ENCODE measurements at places on chromosomes 2 and 18.

DNA sequence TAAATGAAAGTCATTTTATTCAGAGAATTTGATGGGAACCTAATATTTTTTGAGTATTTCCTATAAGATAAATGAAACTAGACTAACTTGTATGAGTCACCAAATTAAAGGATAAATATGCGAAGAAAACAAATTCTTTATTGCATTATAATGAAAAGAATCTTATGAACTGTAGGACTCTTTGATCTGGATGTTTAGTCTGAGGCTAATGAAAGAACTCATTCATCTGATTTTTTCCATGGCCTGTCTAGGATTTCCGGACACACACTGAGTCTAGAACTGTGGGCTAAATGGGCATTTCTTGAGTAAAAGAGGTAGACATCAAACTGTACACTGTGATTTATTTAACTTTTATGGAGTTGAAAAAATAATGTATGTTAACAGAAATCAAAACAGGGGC lies 43.0 kb downstream of the ZNF519 start:
- no peak for DNase-seq

- no peak for DNase-seq
These were observed 4.2 kb downstream of the FOXI3 start for GRCh38 chr2:88448248-88448647.

DNA sequence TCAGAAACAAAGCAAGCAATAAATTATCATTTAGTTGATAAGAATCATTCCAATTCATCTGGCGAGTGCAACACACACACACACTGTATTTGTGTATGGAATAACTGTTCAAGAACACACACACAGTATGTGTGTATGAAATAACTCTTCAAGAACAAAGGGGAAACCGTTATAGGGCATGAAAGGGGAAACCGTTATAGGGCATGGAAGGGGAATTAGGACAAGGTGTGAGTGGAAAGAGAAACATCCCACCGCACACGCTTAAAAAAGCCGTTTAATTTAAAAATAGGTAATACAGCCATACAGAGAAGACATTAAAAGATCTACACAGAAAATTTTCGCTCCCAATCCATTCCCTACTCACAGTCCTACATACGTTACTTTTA lies 607 bp upstream of the TSN start:
- DNase-seq = no peak

- no peak for DNase-seq
These were observed 208.4 kb downstream of the SETBP1 start for GRCh38 chr18:44889111-44889510.

DNA sequence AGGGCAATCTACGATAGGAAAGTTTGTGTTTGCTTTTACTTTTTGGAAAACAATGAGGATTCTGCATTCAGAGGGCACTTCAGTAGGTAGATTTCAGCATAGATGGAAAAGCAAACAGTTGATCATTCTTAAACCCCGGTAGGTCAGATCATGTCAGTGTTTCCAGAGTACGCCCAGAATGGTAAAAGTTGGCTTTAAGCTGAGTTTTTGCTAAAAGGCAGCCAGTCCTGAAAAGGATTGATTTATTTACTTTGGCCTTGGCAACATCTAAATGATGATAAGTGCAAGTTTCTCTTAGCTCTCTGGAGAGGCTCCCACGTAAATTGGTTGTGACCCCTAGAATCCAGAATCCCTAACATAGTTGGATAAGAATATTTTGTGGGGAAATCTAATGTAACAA lies 168.0 kb downstream of the DIS3L2 start:
- DNase-seq = no peak

DNA sequence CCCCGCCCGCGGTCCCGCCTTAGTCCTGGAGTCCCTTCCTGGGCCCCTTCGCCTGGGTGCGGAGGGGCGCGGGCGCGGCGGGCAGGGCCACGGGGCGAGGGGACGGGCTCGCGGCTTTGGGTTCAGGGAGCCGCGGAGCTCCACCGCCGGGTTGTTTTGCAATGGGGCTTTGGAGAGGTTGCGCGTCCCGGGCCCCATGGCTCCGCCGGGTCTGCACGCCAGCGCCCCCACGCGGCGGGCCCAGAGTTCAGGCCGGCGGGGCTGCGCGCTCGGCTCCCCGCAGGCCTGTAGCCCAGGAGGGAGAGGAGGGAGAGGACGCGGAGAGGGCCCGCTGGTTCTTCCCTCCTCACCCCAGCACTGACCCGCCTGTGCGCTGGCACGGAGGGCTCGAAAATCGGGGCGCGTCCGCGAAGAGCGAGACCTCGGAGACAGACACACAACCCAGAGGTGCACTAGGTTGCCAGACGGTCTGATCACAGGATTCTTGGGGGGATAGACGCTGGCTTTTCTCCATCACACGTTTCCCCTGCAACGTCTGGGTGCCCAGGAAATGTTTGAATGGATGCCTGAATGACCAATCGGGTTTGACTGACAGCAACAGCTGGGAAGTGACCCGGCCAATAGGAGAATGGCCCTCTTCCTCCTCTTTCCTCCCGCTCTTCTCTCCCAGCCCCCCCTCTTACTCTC lies 4.9 kb upstream of the SIX2 start:
- DNase-seq = no peak

Data from stimulated activated CD8-positive, alpha-beta memory T cell treated with anti-CD3 and anti-CD28 coated beads, Interleukin-7, amount 100 ng/mL, for 48 hours (primary cell).